ENCODE measurements at places on chromosomes 12 and 14.

DNA sequence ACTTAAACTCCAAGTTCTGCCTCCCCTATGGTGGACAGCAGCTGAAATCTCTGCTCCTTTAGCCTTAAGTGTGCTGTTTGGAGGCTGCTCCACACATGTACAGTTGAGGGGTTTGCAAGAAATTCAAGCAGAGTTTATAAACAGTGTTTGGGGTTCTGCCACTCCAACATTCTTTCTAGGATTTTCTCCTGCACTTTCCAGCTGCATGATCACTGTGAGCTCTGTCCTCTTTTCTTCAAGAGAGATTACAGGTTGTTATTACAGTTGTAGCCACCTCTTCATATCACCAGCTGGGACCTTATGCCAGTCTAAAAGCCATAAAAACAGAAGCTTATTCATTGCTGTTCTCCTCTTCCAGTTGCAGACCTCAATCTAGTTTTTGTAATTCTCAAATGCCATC lies 8.4 kb downstream of the ZBTB25 start:
- DNase-seq = no peak

DNA sequence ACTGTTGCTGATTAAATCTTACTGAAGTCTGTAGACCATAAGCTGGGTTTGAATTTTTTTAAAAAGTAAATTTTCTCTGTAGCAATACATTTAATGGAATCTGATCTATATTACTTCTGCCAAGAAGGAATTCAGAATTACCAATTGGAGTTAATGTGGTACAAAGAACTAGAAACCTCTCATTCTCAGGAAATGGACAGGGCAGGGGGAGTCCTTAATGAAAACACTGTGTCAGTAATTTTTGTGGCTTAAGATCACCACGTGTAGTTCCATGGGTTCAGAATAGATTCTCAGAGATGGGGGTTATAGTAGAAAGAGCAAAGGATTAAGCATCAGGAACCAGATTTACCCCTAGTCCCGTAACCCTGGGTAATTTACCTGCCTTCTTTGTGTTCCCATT lies 30.3 kb downstream of the FBXL14 start:
- no peak for DNase-seq

- no peak for DNase-seq
Observed at GRCh38 chr12:46237371-46238045, 31.3 kb downstream of the SLC38A1 start.

DNA sequence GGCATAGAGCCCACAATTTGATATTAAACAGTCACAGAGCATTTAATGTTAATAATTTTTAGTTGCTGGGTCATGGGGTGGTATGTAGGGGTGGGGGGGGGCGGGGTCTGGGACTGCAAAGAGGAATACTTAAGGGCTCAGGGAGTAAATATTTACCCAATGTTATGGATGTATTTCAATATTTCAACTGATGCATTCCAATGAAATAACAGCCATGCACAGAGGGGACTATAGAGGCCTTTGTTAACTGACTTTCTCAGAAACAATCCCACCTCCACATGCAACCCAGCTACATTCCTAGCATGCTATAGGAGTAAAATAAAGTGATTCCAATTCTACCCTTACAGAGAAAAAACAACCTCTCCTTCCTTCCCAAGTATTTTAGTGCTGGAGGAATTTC lies 7.9 kb upstream of the BBS10 start:
- DNase-seq = no peak

- peak; percentile 49 for DNase-seq
Observed at GRCh38 chr12:109998241-109998903, 858 bp upstream of the ANKRD13A start.

GRCh38 chr12:117966511-117966910 lies 2.3 kb downstream of the KSR2 start:
- no peak for DNase-seq

- no peak for DNase-seq
Observed at GRCh38 chr12:41466802-41467201, 278.7 kb downstream of the PDZRN4 start.

- no peak for DNase-seq
Observed at GRCh38 chr12:22938323-22938722, 313.4 kb downstream of the ETNK1 start.

DNA sequence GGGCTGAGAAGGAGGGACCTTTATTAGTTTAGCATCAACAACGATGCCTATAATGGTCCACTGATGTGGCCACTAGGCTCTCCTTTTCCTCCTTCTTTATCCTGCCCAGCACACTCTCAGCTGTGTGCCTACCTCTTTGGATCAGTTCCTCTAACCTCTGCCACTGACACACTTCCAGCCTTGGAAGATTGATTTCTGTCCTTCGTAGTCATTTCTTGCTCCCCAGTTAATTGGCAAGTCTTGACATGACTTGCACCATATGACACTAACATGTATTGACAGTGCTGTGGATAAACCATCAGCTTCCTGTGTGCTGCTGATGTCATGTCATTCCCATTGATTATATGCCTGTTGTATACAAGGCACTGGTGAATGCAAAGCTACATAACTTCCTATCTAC lies 90.2 kb upstream of the PLEKHG7 start:
- DNase-seq = no peak

DNA sequence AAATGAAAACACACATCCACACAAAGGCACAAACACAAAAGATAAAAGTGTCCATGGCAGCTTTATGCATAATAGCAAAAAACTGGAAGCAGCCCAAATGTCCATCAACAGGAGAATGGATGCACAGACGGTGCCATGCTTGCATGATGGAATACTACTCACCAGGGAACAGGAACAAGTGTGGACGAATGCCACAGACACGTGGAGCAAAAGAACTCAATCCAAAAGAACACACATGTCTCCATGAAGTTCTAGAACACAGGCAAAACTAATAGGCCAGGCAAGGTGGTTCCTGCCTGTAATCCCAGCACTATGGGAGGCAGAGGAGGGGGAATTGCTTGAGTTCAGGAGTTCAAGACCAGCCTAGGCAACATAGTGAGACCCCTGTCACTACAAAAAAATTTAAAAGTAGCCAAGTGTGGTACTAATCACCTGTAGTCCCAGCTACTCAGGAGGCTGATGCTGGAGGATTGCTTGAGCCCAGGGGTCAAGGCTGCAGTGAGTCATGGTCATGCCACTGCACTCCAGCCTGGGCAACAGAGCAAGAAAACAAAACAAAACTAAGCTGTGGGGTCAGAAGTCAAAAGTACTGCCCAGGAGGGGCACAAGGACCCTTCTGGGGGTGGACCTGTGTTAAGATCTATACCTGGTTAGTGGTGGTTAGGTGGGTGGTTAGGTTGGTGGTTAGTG lies 7.3 kb upstream of the TMEM119 start:
- no peak for DNase-seq

DNA sequence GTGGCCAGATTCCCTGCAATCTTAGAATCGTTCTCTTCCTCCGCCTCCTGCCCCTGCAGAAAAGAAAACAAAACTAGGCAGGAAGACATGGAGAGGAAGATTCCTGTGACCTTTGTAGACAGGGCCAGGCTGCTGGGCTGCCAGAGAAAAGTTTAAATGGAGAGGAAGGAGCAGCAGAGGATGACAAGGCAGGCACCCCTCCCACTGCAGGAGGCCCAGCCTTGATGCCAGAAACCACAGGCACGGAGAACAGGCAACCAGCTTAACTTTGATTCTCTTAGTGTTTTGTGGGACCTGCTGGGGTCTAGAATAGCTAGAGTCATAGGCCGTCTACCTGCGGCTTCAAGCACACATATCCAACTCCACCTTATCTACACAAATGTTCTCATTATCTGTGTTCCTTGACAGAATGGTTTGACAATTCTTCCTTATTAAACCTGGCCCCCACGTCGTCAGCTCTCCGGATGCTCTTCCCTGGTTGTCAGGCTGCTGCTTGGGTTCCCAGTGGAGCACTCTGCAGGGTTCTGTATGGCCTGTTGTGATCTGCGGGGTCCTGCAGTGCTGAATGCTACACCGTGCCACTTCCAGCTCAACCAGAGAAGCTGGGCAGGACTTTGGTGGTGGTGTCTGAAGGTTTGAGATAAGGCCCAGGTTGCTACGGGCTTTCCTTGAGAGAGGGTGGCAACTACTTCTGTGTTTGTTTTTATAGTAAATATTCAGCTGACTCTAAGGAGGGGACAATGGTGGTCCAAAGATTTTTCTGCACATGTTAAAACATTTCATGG lies 609.5 kb downstream of the AACS start:
- no peak for DNase-seq

DNA sequence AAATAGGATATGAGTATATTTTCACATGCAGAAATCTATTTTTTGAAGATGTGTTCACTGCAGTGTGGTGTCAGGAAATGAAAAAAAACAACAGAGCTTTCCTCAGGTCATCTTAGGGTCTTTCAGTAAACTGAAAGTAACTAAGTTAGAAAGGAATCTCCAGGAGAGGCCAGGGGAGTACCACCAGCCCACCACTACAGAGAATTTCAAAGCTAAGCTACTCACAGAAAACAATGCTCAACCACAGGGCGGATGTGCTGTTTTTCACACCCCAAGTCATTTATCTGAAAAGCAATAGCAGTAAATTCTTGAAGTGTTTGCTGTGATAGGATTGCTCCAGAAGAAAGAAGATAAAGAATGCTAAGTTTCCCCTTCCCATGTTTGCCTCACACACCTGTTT lies 79.0 kb downstream of the IFNG start:
- no peak for DNase-seq

- DNase-seq = peak; percentile 24
Observed at GRCh38 chr12:9134981-9135628, 19.4 kb upstream of the A2M start.

GRCh38 chr14:54653712-54654469 lies 87.0 kb downstream of the SAMD4A start:
- DNase-seq = no peak

GRCh38 chr12:6306599-6307220 lies 3.8 kb upstream of the PLEKHG6 start:
- no peak for DNase-seq

DNA sequence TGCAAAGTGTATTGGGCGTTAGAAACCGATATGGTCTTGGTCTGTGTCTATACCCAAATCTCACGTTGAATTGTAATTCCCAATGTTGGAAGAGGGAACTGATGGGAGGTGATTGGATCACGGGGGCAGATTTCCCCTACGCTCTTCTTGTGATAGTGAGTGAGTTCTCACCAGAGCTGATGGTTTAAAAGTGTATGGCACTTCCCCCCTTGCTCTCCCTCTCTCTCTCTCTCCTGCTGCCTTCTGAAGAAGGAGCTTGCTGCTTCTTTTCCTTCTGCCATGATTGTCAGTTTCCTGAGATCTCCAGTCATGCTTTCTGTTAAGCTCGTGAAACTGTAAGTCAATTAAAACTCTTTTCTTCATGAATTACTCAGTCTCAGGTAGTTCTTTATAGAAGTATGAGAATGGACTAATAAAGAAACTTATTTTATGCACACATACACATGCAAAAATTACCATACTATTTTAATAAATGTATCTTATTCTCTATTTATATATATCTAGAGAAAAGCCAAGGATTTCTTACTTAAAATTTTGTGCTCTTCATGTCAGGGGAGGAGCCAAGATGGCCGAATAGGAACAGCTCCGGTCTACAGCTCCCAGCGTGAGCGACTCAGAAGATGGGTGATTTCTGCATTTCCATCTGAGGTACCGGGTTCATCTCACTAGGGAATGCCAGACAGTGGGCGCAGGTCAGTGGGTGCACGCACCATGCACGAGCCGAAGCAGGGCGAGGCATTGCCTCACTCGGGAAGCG lies 1891.0 kb upstream of the FLRT2 start:
- no peak for DNase-seq

DNA sequence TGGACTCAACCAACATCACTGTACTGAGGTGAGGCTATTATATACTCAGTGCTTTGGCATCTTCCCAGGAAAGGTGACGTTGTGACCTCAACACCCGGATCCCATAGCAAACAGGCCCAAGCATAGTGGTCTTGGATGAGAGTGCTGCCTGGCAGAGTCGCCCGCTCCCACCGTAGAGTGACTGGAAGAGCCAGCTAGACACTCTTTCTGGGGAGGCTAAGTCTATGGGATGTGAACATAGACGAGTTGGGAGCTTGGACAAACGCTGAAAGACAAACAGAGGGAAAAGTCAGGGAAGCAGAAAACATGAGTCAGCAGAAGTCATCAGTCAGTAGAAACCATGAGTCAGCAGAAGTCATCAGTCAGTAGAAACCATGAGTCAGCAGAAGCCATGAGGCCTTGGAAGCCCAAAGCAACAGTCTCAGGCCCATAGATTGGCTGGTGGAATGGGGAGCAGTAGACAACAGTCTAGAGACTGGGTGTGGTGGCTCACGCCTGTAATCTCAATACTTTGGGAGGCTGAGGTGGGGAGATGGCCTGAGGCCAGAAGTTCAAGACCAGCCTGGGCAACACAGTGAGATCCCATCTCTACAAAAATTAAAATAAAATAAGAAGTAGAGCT lies 66.4 kb upstream of the MAP1LC3B2 start:
- peak; percentile 70 for DNase-seq

GRCh38 chr14:61322799-61323290 lies 1.5 kb downstream of the PRKCH start:
- no peak for DNase-seq

GRCh38 chr12:93902736-93903562 lies 225.8 kb downstream of the CRADD start:
- no peak for DNase-seq

DNA sequence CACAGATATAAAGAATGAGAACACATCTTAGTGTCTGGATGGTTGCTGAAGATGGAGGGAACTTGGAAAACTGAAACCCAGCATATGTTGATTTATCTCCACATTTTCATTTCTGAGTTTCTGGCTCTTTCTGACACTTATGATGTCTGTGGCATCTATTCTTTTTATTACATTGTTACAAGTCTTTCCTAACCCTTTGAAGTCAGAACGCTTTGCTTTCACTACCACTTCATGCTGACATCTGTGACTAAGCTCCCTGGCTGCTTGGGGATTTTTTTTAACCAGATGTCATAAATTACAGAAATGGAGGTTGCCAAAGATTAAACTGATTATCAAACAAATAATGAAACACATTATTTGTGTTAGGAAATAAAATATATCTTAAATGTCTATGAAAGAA lies 188.7 kb downstream of the KITLG start:
- no peak for DNase-seq

DNA sequence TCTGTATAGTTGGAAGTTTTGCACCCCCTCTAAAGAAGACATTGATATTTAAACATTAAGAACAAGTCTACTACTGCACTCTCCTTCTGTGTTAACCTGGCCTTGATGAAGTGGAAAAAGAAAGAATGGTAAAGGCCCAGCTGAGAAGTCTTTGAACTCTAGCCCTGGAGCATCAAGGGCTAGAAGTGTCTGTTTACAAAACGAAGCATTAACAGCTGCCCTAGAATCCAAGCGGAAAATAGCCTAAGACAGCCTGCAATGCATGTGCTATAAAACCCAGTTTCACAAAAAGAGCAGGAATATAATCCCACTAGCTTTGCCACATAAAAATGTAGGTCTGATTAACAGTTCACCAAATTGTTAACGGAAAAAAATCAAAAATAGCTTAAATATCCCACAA lies 60.5 kb downstream of the NUMB start:
- no peak for DNase-seq

- peak; percentile 18 for DNase-seq
Observed at GRCh38 chr12:48572326-48572725, 2.5 kb upstream of the LALBA start.

DNA sequence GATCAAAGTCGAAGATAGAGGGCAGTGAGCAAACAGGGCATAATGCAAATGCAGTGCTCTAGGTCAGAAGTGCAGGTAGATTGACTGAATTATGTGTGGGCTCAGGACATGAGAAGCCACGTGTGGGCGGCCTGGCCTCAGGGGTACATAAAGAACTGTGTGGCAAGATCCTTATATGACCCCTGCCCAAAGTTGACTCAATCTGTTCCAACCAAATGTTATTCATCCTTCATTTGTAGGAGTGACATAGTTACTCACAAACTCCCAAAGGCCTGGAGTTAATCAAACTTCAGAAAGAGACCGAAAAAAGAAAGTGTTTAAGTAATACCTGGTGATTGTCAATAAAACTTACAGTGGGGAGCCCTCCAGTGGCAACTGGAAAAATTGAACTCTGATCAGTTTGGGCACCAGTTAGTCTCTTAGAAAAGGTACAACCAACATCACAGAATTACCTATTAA lies 150.4 kb upstream of the FAR2 start:
- DNase-seq = peak; percentile 56
